ENCODE measurements at places on chromosomes 1 and 21.

DNA sequence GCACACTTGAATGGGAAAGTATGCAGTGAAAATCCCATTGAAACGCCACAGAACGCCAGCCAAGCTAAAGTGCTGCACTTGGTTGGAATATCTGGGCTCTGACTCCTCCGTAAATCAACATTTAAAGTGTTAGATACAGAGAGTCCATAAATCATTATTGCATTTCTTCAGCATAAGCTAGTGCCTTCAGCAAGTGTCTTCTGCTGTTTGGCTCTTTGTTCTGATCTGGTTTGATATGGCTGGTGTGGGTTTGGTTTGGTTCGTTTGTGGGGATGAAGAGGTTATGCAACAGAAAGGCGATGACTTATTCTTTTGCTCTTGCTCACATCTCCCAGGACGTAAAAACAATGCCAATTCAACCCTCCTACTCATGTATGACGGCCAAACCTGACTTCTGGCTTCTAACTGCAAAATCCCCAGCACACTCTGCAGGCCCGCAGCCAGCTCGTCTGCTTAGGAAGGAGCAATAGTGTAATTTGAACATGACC lies 121.8 kb upstream of the ERG start:
- no peak for DNase-seq

- DNase-seq = no peak
These were observed 1.5 kb downstream of the RABGGTB start for GRCh38 chr1:75787524-75787923.

- DNase-seq = no peak
These were observed 576.1 kb upstream of the RGS18 start for GRCh38 chr1:191582169-191582568.

DNA sequence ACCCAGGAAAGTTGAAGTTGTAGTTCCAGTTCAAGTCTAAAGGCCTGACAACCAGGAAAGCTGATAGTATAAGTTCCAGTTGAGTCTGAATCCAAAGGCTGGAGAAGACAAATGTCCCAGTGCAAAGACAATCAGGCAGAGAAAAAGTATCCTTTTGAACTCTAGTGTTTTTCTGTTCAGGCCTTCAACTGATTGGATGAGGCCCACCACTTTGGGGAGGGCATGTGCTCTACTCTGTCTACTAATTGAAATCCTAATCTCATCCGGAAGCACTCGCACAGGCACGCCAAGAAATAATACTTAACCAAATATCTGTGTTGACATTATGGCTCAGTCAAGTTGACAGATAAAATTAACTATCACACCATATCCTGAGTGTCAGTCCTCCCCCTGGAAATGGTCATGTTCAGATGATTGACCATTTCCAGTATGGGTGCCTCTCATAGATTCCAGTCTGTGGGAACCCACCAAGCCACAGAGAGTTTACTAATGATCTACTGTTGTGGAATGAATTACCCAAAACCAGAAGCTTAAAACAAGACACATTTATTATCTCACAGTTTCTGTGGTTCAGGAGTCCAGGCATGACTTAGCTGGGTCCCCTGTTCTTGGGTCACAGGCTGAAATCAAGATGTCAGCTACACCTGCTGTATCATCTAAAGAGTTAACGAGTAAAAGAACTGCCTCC lies 296.3 kb upstream of the ZP4 start:
- no peak for DNase-seq

GRCh38 chr1:181113059-181113641 lies 24.6 kb downstream of the IER5 start:
- DNase-seq = peak; percentile 68

DNA sequence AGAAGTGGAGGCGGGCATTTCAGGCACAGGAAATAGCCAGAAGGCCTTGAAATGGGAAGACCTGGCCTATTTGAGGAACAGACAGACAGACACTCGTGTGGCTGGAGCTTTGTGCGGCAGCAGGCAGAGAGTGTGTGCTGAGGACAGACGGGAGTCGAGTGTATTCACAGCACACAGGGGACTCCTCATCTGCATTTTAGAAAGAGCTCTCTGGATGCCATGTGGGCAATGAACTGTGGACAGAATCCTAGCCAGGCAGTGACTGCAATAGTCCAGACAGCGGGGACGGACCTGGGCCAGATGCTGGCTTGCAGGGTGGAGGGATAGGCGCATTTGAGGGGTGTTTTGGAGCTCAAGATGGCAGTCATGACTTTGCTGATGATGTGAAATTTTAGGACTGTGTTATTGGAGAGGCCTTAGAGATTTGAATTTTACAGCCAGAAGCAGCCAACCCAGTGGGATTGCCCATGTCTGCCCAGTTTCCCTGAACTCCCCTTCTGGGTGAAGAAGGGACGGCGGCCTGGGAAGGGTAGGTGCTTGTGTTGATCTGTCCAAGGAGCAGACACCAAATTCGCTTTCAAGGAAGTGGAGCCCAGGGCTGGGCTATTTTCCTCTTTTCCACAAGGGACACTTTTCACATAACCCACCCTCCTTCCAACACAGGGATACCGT lies 43.7 kb downstream of the CHAF1B start:
- no peak for DNase-seq

- no peak for DNase-seq
These were observed 109.0 kb downstream of the NFIA start for GRCh38 chr1:61191433-61191720.

DNA sequence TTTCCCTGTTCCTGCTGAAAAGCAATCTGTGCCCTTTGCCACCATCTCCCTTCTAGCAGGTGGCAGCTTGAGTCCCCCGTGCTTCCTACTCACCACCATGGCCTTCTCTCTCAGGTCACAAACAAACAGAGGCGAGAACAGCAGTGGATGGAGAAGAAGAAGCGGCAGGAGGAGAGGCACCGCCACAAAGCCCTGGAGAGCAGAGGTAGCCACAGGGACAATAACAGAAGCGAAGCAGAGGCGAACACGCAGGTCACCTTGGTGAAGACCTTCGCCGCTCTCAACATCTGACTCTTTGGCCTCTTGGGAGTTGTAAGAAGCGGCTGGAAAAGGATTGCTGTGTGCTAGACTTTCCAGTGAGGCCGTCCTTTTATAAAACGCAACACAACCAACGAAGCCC lies 16.0 kb downstream of the PLA2G2E start:
- DNase-seq = no peak

DNA sequence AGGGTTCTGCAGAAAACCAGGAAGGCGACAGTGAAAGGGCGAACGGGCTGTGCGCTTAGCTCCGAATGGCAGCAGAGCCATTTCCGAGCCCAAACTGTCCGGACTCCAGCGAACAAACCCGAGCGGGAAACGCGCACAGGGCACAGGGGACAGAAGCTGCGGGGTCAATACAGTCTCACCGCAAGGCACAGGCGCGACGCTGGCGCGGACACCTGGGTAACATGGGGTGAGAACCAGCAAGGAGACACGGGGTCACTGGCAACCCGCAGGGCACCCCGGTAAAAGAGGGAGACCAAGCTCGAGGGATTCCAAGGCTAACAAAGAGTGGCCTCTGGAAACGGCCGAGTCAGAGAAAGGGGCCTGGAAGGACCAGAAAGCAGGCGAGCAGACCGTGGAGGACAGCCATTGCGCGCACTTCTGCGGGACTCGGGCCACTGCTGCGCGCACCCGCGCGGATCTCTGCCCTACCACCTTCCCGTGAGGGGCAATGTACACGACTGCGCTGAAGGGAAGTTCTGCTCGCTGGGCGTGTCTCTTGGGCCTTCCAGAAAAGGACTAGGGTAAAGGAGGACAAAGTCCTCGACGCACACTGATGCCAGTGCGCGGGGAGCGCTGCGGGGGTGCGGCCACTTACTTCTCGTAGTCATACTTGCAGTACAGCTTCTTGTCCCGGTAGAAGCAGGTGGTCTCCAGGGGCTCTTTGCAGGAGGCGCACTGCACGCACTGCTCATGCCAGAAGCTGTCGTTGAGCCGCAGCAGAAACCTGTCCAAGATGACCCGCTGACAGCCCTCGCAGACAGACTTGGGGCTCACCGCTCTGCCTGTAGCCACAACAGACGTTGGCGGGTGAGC lies 3.8 kb downstream of the LMX1A start:
- no peak for DNase-seq

DNA sequence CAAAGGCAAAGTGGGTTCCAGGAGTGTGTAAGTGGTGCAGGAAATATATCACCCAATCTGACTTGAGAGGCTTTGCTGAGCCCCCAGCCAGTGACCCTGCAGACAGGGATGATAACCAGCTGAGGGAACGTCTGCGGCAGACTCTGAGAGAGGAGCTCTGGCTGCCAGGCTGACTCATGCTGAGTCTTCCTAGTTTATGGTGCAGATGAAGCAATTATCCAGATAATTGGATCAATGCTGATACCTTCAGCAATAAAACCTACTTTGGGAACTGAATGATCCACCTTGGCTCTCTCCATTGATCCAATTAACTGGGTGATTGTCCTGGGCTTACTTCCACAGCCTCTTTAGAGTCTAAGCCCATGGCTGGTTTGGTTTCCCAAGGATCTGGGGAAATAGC lies 7.3 kb downstream of the C8B start:
- DNase-seq = no peak

DNA sequence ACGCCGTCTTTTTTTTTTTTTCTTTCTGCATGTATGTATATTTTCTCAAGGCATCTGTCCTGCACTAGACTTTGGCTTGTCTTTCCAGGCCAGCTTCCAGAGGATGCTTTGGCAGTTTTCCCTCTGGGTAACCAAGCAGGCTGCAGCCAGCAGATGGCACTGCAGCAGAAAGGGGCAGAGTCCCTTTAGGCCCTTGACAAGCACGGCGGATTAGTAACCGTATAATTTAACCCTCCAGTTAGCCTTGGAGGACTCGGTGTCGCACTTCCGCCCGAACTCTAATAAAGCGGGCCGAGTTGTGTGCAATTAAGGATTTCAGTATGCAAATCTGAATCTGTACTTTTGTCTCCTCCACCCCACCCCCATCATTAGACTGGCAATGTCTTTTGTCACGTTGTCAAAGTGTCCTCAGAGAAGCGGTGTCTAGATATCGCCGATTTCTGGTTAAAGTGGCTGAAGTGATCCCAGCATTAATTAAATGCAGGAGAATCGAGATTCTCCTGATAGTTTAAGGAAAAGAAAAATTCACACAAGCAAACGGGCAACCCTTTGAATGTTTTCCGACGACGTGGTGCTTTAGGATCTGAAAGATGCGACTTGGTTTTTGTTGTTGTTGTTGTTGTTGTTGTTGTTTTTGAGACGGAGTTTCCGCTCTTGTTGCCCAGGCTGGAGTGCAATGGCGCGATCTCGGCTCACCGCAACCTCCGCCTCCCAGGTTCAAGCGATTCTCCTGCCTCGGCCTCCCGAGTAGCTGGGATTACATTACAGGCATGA lies 1.1 kb upstream of the TMEM167B start:
- DNase-seq = peak; percentile 87

- DNase-seq = no peak
These were observed 67.2 kb upstream of the CNN3 start for GRCh38 chr1:94993931-94994645.

- DNase-seq = no peak
These were observed 452 bp downstream of the LEFTY2 start for GRCh38 chr1:225940385-225941151.

GRCh38 chr1:110307239-110307974 lies 31.8 kb upstream of the RBM15 start:
- DNase-seq = no peak

DNA sequence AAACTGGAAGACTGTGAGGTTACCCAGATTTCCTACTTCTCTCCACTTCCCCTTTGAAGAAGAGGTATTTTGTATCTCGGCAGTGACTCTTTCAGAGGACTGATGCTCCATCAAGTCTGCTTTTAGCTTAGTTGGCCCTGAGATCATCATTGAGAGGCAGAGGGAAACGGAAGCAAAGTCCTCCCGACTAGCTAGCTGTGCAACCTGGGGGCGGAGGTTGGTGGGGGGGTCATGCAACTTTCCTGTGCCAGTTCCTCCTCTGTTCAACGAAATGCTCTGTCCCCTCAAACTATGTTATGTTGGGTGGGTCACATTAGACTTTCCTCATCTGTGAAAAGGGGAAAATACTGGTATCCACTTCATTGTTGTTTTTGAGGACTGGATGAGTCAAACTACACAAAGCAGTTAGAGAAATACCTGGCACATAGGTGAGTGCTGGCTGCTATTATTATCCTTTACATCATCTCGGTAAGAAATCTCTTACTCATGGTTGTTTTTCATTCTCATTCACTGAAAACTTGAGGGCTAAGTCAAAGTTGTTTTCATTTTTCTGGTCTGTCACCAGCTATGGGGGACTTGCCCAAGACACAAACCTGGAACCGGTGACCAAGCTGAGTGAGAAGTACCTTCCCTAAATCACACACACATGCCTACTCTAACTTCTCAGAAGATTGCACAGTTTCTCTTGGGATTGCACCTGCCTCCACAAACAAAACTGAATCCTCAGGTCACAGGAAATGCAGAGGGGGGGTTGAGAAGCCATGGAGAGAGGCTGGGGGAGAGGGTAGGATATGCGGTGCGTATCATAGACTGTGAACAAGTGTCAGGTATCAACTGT lies 83.3 kb downstream of the ABCA4 start:
- no peak for DNase-seq

- DNase-seq = no peak
These were observed 60.9 kb downstream of the IL23R start for GRCh38 chr1:67227196-67227595.

- no peak for DNase-seq
These were observed at the start of gene FMOD for GRCh38 chr1:203351037-203351625. Gene FMOD, minus strand, starts transcription at chr1:203351122. Its CDS starts 2,852 bp downstream, at chr1:203348270.

- DNase-seq = no peak
These were observed 3.4 kb downstream of the EPB41 start for GRCh38 chr1:28917757-28918118.

GRCh38 chr1:238346340-238346739 lies 455.6 kb upstream of the ZP4 start:
- no peak for DNase-seq

GRCh38 chr21:21137986-21138385 lies 139.8 kb downstream of the NCAM2 start:
- DNase-seq = no peak

- peak; percentile 74 for DNase-seq
These were observed 772 bp downstream of the UCK2 start for GRCh38 chr1:165828103-165828668.

GRCh38 chr1:53385276-53386225 lies 57.7 kb upstream of the LRP8 start:
- no peak for DNase-seq

DNA sequence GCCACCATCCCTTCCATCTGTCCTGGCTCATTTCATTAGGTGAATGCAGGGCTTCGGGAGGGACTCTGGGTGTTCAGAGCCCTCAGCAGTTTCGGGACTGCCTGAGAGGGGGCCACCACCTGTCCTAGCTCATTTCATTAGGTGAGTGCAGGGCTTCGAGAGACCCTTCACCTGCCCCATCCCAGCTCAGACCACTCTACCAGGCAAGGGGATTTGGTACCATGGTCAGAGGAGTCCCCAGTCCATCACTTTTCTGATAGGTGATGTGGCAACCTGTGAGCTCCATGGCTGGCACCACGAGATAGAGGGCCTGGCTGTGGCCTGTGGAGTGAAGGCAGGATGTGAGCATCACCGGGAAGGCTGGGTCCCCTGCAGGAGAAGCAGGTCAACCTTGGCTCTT lies 32.9 kb upstream of the KDM4A start:
- no peak for DNase-seq

DNA sequence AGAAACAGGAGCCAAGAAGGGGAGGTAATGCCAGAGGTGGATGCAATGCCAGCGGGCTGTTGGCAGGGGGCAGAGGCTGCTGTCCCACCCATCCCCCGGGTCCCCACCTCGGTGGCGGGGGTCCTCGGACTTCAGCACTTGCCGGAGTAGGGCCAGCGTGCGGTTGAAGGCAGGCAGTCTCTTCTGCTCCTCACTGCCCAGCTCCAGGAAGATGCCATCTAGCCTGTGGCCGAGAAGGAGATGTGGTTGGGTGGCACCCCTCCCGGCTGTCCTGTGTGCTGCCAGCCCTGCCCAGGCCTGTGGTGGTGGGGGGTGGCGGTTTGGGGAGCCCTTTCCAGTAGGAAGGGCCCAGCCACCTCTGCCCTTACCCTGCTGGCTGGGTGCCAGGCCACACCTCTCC lies 13.5 kb downstream of the TTC22 start:
- no peak for DNase-seq

- DNase-seq = no peak
These were observed 3.5 kb downstream of the TNFRSF1B start for GRCh38 chr1:12170263-12170671.
